Activated gamma-delta T cell treated with anti-CD3 and anti-CD28 coated beads, Interleukin-2, amount 50 U/mL, for 16 hours (primary cell): ENCODE measurements at places on chromosomes 12 and 14.

GRCh38 chr14:49767270-49767570, 733 bp upstream of the KLHDC2 start:
- no peak for DNase-seq

DNA sequence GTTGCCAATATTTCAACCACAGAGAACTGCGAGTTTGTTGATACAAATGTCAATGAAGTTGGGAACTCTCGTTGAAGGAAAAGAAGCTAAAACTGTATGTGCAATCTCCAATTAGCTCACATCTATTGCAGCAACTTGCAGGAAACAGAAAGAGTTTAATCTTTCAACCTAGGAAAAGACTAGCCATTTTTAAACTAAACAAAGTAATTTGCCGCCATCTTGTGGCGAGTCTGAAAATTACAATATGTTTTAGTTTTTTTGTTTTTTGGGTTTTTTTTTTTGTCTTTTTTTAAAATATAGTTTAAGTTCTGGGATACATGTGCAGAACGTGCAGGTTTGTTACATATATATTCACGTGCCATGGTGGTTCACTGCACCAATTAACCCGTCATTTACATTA, 131.2 kb upstream of the FOXG1 start:
- DNase-seq = no peak

GRCh38 chr12:21296348-21296747, 38.4 kb downstream of the SLCO1A2 start:
- DNase-seq = no peak

DNA sequence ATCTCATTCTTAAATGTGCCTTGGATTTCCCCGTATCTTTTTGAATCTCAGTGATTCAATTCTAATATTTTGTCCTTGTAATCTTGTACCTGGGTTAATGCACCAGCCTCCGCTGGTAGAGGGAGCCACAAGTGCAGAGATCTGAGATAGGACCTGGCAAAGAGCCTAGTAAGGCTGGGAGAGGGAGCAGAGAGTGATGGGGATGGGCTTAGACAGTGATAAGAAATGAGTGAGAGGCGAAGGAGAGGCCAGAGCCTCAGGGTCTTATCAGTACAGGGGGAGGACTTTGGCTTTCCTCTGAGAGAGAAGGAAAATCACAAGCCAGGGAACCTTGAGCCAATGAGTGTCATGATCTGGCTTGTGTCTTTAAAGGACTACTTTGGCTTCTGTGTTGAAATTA, 30.5 kb upstream of the LMNTD1 start:
- DNase-seq = no peak

- no peak for DNase-seq
These were observed 505.9 kb downstream of the FLRT2 start for GRCh38 chr14:86035882-86036281.

- no peak for DNase-seq
These were observed 33.3 kb upstream of the GPR68 start for GRCh38 chr14:91277546-91278382.

GRCh38 chr12:42756841-42757623, 167.5 kb upstream of the PRICKLE1 start:
- DNase-seq = no peak
